Fibroblast of lung (primary cell): ENCODE measurements at places on chromosomes 3 and 15. TPM values are rescaled to one million over a fixed set of nuclear protein-coding genes. Genes with fewer than 3 reads are reported as not detected.

Gene SCAANT1
- total RNA-seq, result 1.7 TPM in 1 of 2 replicates, not detected in the other

Gene ZPLD1
- 0.17 TPM in 1 of 2 replicates, not detected in the other for total RNA-seq

Gene NIPA2
- total RNA-seq, result 41.6 and 47.7 TPM in 2 replicates

Gene MAP6D1
- total RNA-seq, result 0.51 and 0.83 TPM in 2 replicates

Gene NEK10
- total RNA-seq, result 16.4 and 23.0 TPM in 2 replicates

Gene APBA2
- 18.2 and 20.3 TPM in 2 replicates for total RNA-seq

Gene SEMA3G
- under 0.01 and 0.17 TPM in 2 replicates for total RNA-seq

Gene GOLGA6L4
- total RNA-seq, result 1.5 TPM in 2 replicates

Gene ADIPOQ
- not detected in 2 replicates for total RNA-seq

Gene BOC
- 2.1 and 3.9 TPM in 2 replicates for total RNA-seq

Gene TGM4
- total RNA-seq, result not detected in 2 replicates

Gene CATSPER2
- total RNA-seq, result 1.0 and 2.3 TPM in 2 replicates

Gene ZNF80
- total RNA-seq, result not detected in 2 replicates

Gene ERICH6
- total RNA-seq, result under 0.01 TPM in 1 of 2 replicates, not detected in the other

Gene SHC4
- total RNA-seq, result 0.77 and 1.5 TPM in 2 replicates

Gene PLSCR4
- total RNA-seq, result 25.7 and 36.7 TPM in 2 replicates

Gene DLG1
- total RNA-seq, result 51.4 and 53.0 TPM in 2 replicates
